ENCODE measurements at places on chromosomes 7 and 10. TPM values are rescaled to one million over a fixed set of nuclear protein-coding genes. Genes with fewer than 3 reads are reported as not detected.

DNA sequence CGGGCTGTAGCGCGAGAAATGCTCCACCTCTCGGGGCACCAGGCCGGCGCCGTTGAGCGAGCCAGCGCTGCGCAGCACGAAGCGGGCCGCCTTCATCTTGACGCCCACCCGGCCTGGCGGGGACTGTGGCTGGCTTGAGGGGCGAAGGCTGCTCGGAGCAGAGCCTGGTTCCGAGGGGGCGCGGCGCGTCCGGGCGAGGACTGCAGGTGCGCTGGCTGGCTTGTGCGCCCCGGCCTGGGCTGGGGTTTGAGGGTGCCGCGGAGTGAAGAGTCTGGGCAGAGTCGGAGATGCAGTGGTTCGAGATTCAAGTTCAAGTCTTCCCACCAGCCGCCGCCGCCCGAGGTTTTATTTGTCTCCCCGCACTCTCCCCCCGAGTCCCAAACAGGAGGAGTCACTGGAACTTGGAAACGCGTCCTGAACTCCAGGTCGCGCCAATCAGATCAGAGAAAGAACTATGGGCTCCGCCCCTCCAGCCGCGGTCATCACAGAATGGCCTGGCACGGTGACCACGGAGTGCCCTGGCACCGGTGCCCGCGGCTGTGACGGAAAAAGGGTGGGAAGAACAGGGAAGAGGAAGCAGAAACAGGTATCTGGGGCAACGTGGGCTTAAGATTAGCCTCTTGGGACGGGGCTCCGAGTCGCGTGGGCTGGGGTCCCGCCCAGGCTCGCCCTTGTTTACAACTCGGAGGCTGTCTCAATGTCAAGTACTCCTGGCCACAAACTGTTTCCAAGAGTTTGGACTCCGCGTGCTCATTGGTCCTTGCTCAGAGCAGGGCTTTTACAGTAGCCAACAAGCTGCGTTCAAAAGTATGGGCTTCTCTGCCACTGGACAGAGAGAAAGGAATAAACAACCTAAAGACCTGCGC is at the start of gene PDK4:
Gene PDK4, minus strand, starts transcription at position 319 of the 866 bp plus-strand sequence. Its CDS starts 223 bp downstream, at position 96.
- peak within 1 kb of the TSS; percentile 54 for H3K4me3 ChIP-seq
- DNase-seq = peak; percentile 51
- no peaks in the 10 kb centered on the region for H3K36me3 ChIP-seq

DNA sequence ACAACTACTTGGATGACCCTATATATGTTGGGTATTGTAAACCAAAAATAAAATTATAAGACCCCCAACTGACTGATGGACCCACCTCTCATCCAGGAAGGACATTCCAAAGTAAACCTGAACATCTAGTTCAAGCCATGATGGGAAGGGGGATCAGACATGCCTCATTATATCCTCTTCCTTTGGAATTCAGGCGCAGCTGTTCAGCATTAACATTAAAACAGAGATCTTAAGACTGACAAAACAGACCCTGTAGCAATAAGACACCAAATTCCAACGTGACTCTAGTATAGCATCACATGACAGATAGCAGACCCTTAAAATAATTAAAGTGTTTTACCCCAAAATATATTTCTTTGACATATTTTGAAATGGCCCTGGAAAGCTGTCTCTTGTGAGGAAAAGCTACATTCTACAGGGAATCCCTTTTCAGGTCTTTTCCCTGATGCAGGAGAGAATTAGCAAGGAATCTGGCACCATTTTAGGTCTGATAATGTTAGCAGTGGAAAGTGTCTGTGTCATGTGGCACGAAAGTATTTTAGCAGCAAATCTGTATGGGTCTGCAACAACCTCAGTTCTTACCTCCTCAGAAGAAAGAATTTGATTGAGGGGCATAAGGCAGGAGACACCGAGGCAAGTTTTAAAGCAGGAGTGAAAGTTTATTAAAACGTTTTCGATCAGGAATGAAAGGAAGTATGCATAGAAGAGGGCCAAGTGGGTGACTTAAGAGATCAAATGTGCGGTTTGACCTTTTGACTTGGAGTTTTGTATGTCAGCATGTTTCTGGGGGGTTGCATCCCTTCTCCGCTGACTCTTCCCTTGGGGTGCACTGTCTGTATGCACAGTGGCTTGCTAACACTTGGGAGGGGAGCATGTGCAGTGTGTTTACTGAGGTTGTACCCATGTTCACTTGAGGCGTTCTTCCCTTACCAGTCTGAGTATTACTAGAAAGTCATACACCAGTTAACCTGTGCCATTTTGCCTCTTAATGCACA is 236.6 kb upstream of the PPP1R3A start:
- H3K27ac ChIP-seq = no peak overlapping the region
- no peaks in the 10 kb centered on the region for H3K27me3 ChIP-seq
- no peaks in the 10 kb centered on the region for H3K36me3 ChIP-seq
- no peak overlapping the region for H3K4me3 ChIP-seq
- H3K4me1 ChIP-seq = no peaks in the 10 kb centered on the region

- no peaks in the 10 kb centered on the region for H3K36me3 ChIP-seq
- peak; percentile 47 for DNase-seq
- no peaks in the 10 kb centered on the region for H3K4me1 ChIP-seq
These were observed 269.3 kb downstream of the BICC1 start for GRCh38 chr10:58781873-58782488.

The HGF gene
- total RNA-seq = 0.15 TPM

DNA sequence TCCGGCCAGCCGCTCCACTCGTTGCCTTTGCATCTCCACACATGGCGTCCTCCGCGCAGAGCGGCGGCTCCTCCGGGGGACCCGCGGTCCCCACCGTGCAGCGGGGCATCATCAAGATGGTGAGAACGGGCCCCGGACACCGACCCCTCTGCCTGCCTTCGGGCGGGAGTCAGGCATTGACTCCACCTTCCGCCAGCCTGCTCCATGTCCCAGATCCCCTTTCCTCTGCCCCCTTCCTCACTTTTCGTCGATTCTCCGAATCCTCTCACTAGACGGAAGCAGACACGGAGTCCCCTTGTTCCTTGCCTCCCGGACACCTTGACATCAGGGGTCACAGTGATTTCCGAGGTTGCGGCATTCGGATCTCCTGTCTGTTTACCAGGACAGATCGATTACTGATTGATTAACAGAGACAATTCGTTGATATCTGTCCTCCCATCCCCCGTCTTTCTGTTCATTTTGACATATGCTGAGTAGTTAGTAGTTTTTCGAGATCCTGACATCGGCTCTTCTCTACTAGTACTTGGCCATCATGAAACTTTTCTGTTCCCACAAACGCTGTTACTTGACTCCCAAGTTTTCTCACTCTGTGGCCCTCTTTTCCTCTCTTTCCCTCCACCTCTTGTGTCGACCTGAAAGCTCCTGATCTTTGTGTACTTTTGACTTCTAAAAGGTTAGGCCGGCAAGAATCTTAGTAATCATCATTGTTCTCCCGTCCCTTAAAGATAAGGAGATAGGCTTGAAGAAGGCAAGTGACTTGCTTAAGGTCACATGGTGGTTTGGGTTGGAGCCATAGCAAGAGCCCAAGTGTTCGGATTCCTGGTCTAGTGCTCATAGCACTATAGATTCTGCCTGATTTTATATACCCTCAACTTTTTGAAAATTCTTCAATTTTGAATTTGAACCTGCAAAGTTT is 597 bp downstream of the SND1 start:
- peaks cover 22% of the 10 kb centered on the region for H3K4me1 ChIP-seq
- H3K27ac ChIP-seq = peak overlapping the region; percentile 62
- peak overlapping the region; percentile 100 for H3K4me3 ChIP-seq
- H3K27me3 ChIP-seq = no peaks in the 10 kb centered on the region

- no peak overlapping the region for H3K4me3 ChIP-seq
- peak overlapping the region; percentile 64 for H3K27ac ChIP-seq
- H3K4me1 ChIP-seq = peaks cover 44% of the 10 kb centered on the region
- no peaks in the 10 kb centered on the region for H3K27me3 ChIP-seq
- DNase-seq = no peak
- H3K36me3 ChIP-seq = peaks cover 70% of the 10 kb centered on the region
These were observed 148.0 kb downstream of the MYOF start for GRCh38 chr10:93334181-93334580.

GRCh38 chr7:101563943-101564777 is 64.9 kb downstream of the MYL10 start:
- no peaks in the 10 kb centered on the region for H3K27me3 ChIP-seq
- peaks cover 16% of the 10 kb centered on the region for H3K4me1 ChIP-seq
- peak overlapping the region; percentile 29 for H3K27ac ChIP-seq
- no peak overlapping the region for H3K4me3 ChIP-seq

DNA sequence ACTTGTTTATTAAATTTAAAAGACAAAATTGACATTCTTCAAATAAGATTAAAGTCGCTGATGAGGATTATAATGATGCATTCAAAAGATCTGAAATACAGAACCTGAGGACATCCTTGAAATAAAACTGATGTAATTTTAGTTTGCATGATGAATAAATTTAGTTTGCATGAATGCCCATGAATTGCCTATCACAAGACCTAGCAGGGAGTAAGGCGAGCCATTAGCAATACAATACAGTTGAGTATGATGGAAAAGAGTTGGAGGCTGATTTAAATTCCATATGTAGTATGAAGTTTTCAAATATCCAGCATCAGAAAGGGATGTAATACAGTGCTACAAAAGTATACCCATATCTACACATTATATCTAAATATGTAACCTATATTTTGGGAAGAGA is 321.3 kb downstream of the CACNA2D1 start:
- no peak for DNase-seq
- H3K36me3 ChIP-seq = no peaks in the 10 kb centered on the region
- H3K27me3 ChIP-seq = no peaks in the 10 kb centered on the region
- H3K4me3 ChIP-seq = no peak overlapping the region

The ZEB1 gene
- total RNA-seq = 3.4 TPM

DNA sequence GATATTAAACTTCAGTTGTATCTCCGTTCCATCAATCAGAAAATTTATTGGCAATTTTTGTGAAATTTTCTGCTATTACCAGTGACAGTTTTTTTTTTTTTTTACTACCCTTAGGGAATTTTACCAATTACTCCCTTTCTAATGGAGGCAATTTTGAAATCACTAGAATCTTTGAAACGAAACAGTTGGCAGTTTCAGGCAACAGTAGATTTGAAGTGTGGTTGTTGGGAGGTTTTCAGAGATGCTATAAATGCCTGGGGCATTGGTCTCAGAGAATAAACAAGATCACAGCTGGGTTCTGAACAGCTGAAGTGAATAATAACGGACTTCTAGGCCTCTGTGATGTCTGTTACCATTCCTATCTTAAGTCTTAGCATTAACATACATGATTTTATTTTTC is 535.9 kb upstream of the POT1 start:
- H3K4me3 ChIP-seq = no peak overlapping the region
- H3K27ac ChIP-seq = no peak overlapping the region
- H3K4me1 ChIP-seq = no peaks in the 10 kb centered on the region
- no peaks in the 10 kb centered on the region for H3K27me3 ChIP-seq
- H3K36me3 ChIP-seq = no peaks in the 10 kb centered on the region
- DNase-seq = no peak

The C10orf105 gene
- not detected for total RNA-seq

The SRI gene
- 114 TPM for total RNA-seq

DNA sequence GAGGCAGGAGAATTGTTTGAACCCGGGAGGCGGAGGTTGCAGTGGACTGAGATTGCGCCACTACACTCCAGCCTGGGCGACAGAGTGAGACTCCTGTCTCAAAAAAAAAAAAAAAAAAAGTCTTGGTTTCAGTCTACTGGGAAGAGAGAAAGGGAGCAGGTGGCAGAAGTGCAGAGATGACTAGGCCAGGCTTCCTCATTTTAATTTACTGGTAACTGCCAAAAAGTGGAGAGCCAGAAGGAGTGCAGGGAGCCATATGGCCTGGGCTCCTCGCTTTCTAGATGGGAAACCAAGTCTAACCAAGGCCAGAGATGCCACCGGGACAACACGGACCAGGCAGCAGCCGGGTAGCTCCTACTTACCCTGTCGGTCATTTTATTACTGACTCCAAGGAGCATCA is 12.2 kb downstream of the SEPHS1 start:
- no peak overlapping the region for H3K4me3 ChIP-seq
- no peaks in the 10 kb centered on the region for H3K4me1 ChIP-seq
- H3K27me3 ChIP-seq = no peaks in the 10 kb centered on the region
- H3K36me3 ChIP-seq = peaks cover 28% of the 10 kb centered on the region
- DNase-seq = no peak

The LRRD1 gene
- not detected for total RNA-seq

DNA sequence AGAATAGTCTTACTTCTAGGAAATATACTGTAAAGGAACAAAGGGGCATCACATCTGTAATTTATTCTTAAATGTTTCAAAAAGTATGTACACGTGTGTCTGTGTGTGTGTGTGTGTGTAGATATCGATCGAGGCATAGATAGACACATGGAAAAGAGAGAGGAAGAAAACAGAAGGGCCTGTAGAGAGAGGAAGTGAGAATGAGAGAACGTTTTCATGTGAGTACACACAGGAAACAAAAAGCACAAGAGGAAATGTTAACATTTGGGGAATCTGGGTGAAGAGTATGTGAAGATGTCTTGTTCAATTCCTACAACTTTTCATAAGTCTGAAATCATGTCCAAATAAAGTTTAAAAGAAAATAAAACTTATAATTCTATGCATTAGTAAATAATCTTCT is 286.5 kb upstream of the SORCS1 start:
- no peaks in the 10 kb centered on the region for H3K27me3 ChIP-seq
- H3K4me1 ChIP-seq = no peaks in the 10 kb centered on the region
- H3K4me3 ChIP-seq = no peak overlapping the region
- H3K27ac ChIP-seq = no peak overlapping the region
- no peak for DNase-seq

DNA sequence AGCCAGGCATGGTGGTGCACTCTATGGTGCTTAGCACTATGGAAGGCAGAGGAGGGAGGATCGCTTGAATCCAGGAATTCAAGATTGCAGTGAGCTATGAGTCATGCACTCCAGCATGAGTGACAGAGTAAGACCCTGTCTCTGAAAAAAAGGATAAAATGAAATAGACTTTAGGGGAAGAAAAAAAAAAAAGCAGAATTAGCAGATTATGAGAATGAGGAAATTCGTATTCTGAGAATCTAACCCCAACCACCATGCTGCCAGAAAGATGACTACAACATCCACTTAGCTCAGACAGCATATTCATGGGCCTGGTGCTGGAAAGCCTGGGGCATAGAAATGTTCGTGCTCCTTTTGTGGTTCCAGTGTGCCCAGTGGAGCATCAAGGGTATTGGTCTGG is 63.3 kb downstream of the TMEM26 start:
- H3K36me3 ChIP-seq = no peaks in the 10 kb centered on the region
- DNase-seq = no peak
- no peaks in the 10 kb centered on the region for H3K4me1 ChIP-seq
- H3K27ac ChIP-seq = no peak overlapping the region
- no peak overlapping the region for H3K4me3 ChIP-seq
- no peaks in the 10 kb centered on the region for H3K27me3 ChIP-seq

- H3K27ac ChIP-seq = no peak within 1 kb of the TSS
- DNase-seq = no peak
- no peaks in the 10 kb centered on the region for H3K4me1 ChIP-seq
- H3K27me3 ChIP-seq = peaks cover 33% of the 10 kb centered on the region
- H3K4me3 ChIP-seq = no peak within 1 kb of the TSS
- no peaks in the 10 kb centered on the region for H3K36me3 ChIP-seq
These were observed at the start of gene ADRA2A for GRCh38 chr10:111076682-111077478. TSS of gene ADRA2A (plus strand) at chr10:111077029. CDS start at chr10:111077997, 968 bp downstream.

GRCh38 chr7:132131196-132131595 is 445.1 kb downstream of the PLXNA4 start:
- H3K27ac ChIP-seq = no peak overlapping the region
- no peaks in the 10 kb centered on the region for H3K36me3 ChIP-seq
- peaks cover 40% of the 10 kb centered on the region for H3K27me3 ChIP-seq
- 0 out of 2 replicates have a peak, but pooled peaks cover 3% of the 10 kb centered on the region for H3K4me1 ChIP-seq
- no peak for DNase-seq
- no peak overlapping the region for H3K4me3 ChIP-seq

GRCh38 chr10:104548090-104548489 is 93.0 kb upstream of the SORCS3 start:
- H3K4me3 ChIP-seq = no peak overlapping the region
- DNase-seq = no peak
- H3K36me3 ChIP-seq = no peaks in the 10 kb centered on the region
- H3K27me3 ChIP-seq = peaks cover 61% of the 10 kb centered on the region
- H3K4me1 ChIP-seq = no peaks in the 10 kb centered on the region
